Hematopoietic multipotent progenitor cell treated with erythropoietin and hydrocortisone succinate and interleukin-3 and kit ligand, for 8 days (in vitro differentiated cells): ENCODE measurements at places on chromosomes 12 and 14.

DNA sequence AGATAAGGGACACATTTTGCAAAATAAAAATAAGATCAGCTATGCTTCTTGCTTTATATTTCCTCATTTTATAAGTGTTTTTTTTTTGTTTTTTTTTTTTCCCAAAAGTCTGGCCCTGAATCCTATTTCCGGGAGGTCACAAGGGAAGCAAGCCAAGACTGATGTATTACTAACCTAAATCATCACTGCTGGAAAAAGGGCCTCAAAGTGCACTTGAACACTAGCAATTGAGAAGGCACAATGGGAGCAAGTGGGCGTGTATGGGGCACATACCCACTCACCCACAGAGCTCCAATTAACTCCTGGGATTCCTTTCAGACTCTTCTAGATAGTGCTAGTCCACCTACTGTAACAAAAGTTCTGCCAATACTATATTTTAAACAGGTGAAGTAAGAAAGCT, 58.8 kb downstream of the STON2 start:
- no peak for DNase-seq

GRCh38 chr12:63888908-63889635, 44.6 kb downstream of the SRGAP1 start:
- DNase-seq = no peak

DNA sequence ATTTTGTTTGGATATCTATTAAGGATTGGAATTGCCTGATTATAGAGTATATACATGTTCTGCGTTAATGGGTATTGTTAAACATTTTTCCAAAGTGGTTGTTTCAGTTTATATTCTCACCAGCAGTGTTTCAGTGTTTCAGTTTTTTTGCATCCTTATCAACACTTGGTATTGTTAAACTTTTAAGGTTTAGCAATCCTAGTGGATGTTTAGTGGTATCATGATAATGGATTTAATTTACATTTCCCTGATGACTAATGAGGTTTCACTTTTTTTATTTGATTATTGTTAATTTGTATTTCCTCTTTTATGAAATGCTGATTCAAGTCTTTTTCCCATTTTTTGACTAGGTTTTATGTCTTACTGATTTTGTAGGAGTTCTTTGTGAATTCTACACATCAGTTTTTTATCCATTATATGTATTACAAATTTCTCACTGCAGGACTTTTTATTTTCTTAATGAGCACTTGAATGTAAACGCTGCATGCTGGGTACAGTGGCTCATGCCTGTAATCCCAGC, 23.7 kb downstream of the YLPM1 start:
- no peak for DNase-seq

DNA sequence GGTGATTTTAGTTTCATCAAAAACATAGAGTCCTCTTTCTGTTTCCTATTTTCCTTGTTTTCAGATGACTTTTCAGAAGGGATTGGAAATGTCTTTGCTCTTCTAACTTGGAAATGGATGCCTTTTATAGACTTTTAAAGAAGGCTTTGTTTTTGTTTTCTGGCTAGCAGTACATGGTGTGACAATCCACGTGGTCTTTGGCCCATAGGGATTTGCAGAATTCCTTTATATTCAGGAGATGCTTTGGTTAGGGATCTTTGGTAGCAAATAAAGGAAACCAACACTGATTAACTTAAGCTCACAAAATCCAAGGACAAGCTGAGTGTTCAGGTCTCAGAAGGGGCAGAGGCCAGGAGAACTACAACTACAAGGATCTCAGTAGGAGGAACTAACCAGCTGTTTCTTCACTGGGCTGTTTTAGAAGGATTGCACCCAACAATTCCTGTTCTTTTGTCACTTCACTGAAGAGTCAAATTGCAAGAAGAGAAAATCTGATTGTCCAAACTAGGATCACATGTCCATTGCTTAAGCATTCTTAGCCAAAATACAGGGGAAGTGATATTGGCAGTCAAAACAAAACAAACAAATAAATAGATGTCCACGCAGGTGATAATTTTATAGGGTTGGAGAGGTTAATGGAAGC, 58.6 kb upstream of the MANSC4 start:
- no peak for DNase-seq

- no peak for DNase-seq
Measured at GRCh38 chr12:20024194-20024593, 344.1 kb upstream of the PDE3A start.

- DNase-seq = no peak
Measured at GRCh38 chr12:1553987-1554982, 40.1 kb downstream of the FBXL14 start.

GRCh38 chr12:93778766-93779165, 101.6 kb downstream of the CRADD start:
- DNase-seq = no peak

DNA sequence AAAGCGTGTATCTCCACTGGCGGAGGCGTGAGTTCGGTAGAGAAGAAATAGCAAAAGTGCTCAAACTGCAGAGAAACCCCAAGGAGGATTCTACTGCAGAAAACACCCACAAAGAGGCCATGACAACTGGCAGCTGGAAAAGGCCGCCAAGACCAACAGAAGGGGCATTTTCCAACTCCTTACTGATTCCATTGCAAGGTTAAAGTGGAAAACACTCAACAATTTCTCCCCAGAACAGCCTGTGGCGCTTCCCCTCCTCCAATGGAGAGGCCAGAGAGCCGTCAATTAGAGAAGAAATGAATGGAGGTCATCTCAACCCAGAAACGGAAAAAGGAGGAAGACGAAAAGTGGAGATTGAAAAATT, 618 bp upstream of the ANKRD52 start:
- DNase-seq = no peak

DNA sequence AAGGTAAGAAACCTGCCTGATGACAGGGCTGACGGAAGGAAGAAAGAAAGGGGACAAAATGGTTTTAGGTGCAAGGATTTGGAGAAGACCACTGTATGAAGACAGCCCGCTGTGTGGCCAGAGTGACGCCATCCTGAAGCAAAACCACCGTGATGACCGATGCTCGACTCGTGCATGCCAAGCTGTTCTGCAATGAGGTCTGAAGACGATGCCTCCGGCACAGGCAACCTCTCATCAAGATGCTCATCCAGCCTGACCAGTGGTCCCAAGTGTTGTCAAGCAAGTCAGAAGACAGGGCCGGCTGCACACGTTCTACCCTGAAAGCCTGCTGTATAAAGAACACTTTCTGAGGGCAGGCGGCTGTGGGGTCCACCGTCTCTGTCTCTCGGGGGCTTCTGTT, 34.8 kb downstream of the STX2 start:
- DNase-seq = no peak

DNA sequence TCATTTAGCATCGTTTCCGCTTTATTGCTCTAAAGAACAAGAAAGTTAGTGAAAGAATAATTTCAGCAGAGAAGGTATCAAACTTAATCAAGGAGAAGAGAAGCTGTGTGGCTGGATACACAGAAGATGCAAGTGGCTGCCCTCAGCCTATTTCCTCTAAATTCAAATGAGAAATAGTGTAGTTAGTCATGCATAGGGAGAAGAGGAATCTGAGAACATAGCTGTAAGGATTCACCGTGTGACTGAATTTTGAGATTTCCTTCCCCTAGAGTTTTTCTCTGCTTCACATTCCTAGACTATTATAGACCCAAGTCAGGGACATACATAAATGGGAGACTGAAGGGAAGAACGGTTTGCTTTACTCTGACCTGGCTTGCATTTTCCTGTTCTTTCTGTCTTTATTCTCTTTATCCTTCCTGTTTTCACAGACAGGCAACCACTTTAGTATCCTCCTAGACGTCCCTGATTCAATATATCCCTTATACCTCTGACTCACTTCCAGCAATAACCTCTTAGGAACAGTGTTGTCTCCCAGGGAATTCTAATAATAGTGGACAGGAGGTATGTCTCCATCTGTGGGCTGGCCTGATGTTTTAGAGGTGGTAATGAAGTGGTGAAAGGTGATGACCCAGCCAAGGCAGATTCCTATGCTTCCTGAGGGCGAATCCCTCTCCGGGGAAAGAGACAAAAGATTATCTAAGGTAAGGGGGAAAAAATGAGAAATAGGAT, 7.0 kb downstream of the RNASE10 start:
- no peak for DNase-seq

GRCh38 chr12:11154400-11154925, 16.5 kb upstream of the SMIM10L1 start:
- DNase-seq = no peak

GRCh38 chr12:59093073-59093772, 172.9 kb upstream of the LRIG3 start:
- DNase-seq = no peak

DNA sequence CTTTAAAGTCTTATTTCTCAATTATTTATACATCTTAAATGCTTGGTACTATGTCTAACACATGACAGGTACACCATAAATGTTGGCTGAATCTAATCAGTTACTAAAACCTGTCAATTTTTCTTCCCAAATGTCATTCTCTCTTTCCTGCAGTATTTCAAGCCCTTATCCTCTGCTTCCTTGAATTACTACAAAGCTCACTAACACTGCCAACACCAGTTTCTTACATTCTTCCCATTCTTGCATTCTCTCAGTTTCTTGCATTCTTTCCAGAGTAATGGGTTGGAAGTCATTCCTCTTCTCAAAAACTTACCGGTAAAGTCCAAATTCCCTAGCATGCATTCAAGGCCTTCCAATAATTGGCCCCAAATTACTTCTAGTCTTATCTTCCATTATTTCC, 9.6 kb upstream of the SMARCC2 start:
- DNase-seq = no peak

DNA sequence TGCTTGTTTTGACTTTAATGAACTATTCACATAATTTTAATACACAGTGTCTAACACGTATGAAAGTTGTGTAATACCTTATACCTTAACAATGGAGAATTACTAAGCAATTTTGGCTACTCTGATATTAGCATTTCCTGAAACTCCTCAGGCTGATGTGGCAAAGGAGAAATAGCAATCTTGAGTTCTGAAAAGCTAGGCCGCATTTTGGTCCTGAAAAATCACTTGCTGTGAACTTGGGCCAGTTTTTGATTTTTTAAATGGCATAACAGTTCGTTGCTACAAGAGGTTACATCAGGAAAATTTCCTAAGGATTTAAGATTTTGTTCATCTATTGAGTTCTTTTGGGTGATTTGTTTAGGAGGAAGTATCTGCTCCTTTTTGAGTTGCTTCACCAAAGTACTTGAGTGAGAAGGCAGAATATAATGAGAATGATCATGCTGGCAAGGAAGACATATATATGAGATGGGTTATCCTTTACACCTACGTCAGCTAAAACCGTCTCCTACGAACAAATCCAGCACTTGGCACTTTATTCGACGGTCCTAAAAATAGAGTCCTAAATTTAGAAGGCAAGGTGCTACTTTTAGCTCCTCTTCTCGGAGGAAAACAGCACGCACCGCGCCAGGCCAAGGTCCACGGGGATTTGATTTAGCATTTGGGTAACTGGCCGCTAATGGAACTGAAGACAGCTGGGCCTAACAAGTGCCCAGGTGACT, 32.2 kb downstream of the MIA2 start:
- DNase-seq = peak; percentile 30

GRCh38 chr12:6855322-6855721, 3.4 kb downstream of the USP5 start:
- DNase-seq = no peak

DNA sequence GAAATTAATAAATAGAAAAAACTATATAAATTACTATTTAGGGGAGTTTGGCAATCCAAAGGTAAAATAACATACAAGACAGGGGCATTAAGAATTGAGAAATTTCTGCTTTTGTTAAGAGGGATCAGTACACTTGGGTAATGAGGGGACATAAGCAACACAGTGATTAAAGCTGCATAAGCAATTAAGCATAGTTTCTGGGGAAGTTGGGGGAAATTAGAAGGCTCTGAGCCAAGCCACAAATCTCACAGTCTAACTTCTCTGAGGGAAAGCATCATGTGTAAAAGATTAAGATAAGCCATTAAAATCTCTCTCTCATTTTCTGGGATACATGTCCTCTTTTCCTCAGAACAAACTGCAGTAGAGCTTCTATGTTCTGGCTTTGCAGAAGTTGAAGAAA, 533.9 kb upstream of the LRFN5 start:
- DNase-seq = no peak

DNA sequence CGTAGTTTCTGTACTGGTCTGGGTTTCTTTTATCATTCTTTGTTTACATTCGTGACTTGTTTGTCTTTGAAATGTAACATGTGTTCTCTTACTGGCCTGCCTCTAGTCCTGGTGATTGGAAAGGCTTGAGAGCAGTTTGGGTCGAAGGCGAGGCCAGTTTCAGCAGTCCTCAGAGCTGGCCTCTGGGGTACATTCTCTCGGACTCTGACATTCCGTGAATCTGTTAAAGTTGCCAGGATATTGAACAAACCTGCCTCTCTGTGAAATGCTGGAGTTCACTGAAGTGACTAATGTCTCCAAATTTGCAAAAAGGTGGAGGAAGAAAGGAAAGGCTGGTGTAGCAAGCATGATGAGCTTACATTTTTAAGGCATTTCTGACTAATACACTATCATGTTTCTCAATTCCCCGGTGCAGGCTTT, 1.5 kb downstream of the PLEKHA5 start:
- DNase-seq = peak; percentile 36

- no peak for DNase-seq
Measured at GRCh38 chr14:65259000-65259399, 153.5 kb upstream of the FUT8 start.

GRCh38 chr12:16482726-16483125, 123.2 kb downstream of the LMO3 start:
- no peak for DNase-seq

DNA sequence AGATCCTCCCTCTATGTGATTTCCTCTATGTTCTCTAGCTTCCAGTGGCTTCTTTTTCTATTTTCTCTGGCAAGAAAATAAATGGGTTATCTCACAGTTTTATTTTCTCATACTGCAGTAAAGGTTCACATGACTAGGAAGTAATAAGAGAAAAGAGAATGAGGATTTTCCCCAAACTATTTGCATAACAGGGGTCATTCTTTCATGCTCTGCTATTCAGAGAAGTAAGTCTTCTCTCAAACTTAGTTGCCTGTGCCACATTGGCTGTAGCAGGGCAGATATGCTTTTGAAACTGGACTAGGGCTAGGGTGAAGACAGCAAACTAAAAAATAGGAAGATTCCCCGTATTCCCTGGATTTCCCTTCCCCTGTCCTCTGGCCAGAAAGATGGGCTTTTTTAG, 57.4 kb downstream of the ACSM4 start:
- no peak for DNase-seq

DNA sequence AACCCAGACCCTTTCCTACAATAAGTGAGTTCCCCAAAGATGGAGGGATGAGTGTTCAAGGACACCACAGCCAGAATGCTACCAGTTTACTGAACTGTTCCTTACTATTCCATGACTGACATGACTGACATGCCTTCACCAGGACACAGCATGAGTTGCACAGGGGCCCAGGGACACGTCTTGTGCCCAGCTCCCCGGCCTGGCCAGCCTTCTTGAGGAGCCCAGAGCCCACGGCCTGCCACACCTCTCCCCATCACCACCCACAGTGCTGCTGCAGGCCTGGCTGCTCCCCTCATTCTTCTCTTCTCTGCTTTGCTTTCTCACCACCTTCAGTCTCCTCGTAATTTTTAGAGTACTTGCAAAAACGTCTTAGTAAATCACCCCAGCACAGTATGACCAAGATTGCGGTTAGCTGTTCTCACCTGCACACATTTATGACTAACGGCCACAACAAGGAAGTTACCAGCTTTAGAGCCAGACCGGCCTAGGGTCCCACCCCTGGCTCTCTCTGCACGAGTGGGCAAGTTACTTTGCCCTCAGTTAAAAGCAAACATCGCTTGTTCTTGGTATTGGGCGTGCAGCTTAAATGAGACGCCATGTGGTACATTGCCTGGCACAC, 18.5 kb downstream of the PPP2R5E start:
- no peak for DNase-seq

- DNase-seq = no peak
Measured at GRCh38 chr12:68435299-68435637, 103.1 kb upstream of the MDM1 start.
